DMS79 (cell line): ENCODE measurements at places on chromosomes 7 and 10.
A peak's percentile ranks its signal among the peaks of the same experiment; 100 is the strongest.

DNA sequence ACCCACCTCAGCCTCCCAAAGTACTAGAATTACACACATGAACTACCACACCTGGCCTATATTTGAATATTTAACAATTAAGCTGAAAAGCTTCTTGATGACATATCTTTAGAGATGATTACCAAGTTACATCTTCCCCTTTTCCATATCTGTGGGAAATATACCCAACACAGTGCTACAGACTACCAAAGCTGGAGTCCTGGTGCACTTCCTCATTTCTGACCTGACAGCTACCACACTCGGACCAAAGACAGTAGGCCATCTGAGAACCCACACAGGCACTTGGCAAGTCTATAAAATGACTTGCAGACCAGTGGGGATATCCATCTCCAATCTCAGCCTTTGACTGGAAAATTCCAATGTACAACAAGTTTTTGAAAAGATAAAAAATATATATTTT is 270.4 kb upstream of the KLF14 start:
- no peak for DNase-seq

DNA sequence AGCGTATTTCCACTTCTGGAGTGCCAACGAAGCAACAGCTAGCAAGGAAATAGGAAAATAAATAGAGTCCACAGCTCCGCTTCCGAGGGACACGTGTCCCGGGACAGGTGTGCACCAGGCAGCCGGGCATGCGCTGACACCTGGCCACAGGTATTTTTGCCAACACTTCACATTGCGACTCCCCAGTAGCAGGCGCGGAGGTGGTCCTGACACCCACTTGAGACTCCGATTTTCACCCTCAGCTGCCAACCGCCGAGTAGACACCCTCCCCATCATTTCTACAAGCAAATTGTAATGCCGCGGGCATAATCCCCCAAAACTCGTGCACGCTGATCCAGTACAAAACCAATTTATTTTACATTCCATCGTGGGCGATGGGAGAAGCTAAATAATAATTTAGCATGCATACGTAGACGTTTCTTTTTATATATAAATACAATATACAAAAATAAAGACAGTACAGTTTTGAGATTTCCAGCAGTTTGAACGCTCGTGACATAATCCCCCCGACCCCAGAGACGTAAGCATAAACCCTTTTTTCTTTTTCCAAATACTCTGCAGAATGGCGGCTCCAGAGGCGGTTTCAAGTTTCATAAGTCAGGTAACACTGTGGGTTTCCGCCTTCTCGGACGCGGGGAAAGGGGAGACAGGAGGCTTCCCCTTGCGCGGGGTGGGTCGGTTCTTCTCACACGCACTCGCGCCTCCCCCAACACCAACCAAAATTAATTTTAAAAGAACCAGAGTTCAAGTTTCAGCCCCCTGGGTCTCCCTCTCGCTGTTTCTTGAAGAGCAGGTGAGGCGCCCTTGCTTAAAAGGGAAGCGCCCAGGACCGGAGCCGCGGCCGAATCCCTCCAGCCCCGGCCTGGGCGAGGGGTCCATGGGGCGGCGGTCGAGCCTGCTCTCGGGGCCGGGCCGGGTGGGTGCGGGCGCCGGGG is 5.7 kb downstream of the MNX1 start:
- no peak for DNase-seq

DNA sequence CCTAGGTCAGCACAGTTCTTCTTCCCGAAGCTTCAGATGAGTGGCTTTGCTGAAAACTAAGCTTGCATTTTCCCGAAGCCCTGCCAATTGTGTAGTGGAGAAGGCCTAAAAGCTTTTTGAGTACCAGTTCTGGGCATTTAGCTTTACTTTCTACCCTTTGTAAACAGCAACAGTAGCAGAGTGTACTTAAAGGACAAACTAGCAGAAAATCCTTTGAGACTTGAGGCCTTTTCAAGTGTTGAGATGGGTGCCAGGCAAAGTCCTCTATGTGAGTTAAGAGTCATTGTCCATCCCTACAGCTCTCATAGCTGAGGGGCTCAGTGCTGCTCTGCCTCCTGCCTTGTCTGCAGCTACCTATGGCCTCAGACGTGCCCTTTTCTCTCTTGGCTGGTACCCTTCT is 368.2 kb downstream of the CCSER2 start:
- DNase-seq: peak; percentile 96

DNA sequence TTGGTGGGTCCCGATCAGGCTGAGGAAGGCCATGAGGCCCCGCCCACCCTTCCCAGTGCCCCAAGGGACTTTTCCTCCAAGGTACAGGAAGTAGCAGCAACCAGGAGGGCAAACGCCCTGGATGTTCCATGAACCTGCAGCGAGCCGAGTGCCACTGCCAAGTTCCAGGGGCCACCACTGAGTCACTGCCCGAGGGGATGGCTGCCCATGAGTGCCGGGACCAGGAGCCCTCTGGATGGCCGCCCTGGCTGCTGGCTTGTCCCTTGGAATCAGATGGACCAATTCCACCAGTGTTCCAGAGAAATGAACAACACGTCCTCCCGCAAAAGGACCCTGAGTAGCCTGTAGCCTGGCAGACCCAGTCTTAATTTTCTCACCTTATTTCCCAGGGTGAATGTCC is 74.2 kb downstream of the ZRANB1 start:
- no peak for DNase-seq

DNA sequence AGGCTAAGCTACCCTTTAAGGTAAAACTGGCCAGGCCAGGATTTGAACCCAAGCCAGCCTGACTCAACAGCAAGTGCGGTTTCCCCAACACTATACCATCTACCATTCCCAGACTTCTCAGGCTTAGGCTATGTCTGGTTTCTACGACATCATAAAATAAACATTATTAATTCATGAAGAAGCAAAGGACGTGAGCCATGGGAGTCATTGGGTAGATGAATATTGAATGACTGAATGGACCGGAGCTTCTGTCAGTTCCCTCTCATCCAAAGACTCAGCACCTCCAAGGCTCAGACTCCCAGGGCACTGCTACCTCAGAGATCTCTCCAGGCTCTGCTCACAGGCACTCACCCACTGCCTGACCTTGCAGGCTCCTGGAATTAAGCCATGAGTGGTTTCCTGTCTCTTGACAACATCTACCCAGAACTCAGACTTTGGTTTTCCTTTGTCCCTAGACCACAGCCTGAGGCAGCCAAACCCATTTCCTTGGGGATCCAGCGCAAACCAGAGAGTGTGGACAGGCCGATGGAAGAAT is 64.6 kb upstream of the STEAP1B start:
- DNase-seq: no peak

DNA sequence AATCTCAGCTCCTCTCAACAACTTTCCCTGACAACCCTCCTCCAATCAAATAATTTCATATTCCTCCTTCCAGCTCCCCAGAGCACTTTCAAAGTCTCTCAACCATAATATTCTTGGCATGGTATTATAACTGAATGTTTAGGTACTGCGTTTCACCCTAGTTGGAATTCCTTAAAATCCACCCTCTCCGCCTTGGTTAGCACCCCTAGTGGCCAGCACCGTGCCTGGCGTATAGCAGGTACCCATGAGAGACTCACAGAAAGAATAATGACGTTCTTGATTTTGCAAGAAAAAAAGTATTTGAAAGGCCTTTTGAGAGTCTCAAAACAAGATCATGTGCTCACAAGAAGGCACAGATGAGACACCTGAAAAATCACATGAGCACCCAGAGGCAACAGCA is 50.9 kb downstream of the GLI3 start:
- no peak for DNase-seq
